Right forelimb (tissue), 1 donor: ENCODE measurements at places on chromosomes 5 and 9.

GRCh38 chr9:121289772-121290370, 21.9 kb downstream of the GSN start:
- DNase-seq: peak; percentile 29

GRCh38 chr5:170405817-170406216, 16.6 kb upstream of the KCNMB1 start:
- no peak for DNase-seq

DNA sequence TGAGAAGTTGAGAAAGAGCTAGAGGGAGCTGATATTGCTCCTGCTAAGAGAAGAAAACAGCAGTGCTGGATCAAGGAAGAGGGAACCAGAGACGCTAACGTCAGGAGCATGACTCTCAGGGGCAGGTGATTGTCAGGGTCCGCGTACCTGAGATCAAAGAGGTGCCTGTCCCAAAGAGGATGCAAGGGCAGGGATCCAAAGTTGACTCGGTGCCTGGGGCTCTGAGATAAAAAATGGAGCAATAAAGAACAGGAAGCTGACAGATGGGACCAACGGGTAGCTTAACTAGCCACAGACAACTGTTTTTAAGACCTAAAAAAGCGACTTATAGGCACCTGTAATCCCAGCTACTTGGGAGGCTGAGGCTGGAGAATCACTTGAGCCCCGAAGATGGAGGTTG, 517.8 kb downstream of the IRX1 start:
- DNase-seq: no peak

DNA sequence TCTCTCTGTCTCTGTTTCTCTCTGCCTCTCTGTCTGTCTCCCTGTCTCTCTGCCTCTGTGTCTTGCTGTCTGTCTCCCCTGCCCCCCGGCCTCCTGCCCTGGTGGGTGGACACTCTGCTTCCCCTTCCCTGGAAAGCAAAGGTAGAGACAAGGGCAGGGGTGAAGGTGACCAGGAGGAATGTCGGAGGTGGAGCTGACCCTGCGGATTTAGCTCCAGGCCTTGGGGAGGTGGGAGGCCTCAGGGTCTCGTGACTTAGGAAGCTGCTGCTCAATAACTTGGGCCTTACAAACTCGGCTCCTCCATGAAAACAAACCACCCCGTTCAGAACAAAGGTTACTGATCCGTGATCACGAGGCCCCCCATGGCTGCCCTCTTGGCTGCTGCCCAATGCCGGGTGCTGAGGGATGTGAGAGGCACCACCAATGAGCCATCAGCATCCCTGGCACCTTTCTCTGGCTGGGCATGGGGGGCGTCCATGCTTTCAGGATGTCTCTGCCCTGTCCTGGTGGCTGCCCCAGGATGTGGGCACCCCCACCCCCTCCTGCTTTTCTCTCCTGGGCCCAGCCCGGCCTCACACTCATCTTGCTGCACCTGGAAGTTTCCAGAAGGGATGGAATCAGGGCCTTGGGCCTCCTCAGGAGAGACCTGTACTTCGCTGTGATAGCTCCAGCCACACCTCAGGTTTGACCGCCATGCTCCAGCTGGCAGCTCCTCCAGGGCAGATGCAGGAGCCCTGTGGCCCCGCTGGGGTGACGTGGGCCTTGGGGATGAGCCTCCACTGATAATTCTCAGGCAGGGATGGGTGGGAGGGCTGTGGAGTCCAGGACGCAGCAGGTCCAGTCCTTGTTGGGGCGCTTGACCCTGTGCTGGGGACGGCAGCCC, 14.8 kb upstream of the SLC6A19 start:
- no peak for DNase-seq

- peak; percentile 69 for DNase-seq
These were observed 37.8 kb downstream of the RALGPS1 start for GRCh38 chr9:126952205-126952977.

DNA sequence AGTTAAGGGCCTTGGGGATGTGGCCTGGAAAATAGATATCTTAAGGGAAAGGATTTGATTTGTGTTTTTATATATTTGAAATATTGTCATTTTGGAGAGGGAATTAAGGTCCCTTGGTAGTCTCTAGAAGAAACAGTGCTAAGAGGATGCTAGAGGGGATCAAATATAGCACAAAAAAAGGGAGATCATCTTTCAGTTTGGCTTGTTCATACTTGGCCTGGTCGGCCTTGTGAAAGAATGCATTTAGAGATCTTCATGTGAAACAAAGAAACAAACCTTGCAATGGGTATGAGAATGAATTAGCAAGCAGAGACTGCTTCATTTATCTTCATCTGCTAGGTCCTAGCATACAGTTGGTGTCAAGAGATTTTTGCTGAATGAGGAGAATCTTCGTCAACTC, 15.0 kb downstream of the DMRT2 start:
- no peak for DNase-seq

GRCh38 chr9:89935115-89935514, 330.3 kb downstream of the GADD45G start:
- no peak for DNase-seq
